ENCODE measurements at places on chromosomes 5 and 9.

DNA sequence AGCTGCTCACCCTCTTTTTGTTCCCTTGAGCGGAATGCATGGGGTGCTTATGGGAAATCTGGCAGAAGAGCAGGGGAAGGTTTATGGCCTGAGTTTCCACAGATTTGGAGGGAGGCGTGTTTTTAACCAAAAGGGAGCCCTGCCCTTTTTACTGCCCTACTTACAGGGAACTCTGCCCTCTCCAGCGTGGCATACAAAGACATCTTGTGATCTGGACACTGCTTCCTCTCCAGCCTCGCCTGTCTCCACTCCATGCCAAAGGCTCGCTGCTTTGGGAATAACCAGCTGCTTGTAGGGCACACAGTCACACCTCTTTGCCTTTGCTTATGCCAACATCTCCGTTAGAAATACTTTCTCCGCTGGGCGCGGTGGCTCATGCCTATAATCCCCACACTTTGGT is 314.2 kb downstream of the ARHGAP26 start:
- no peak for DNase-seq

DNA sequence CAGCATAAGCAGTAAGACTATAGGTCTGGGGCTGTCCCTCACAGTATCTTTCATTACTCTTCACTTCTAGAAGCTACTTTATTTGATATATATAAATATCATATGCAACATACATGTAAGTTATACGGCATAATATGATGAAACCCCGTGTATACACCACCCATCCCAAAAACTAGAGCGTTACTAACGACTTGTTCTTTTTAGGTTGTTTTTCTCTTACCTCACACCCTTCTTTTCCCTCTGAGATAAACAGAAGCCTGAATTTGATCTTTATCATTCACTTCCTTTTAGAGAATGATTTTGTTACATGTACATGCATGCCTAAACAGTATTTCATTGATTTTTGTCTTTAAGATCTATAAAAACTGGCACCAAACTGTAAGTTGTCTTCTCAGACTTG is 3.7 kb downstream of the TRMO start:
- no peak for DNase-seq

DNA sequence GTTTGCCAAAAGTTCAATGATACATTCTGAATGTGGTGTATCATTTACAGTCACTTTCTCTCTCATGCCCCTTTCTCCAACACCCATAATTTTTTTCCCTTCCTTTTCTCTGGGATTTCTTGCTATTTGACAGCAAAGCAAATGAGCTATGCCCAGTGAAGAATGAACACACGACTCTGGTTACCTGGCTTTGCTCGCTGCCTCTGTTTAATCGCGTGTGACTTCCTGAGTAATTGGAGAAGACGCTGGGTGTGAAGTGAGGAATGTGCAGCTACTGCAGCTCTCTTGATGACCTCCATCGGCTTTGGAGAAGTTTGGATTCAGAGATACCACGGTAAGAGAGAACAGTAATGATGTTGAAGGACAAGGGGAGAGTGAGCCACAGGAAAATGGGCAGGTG is 651.8 kb downstream of the KIF4B start:
- no peak for DNase-seq

DNA sequence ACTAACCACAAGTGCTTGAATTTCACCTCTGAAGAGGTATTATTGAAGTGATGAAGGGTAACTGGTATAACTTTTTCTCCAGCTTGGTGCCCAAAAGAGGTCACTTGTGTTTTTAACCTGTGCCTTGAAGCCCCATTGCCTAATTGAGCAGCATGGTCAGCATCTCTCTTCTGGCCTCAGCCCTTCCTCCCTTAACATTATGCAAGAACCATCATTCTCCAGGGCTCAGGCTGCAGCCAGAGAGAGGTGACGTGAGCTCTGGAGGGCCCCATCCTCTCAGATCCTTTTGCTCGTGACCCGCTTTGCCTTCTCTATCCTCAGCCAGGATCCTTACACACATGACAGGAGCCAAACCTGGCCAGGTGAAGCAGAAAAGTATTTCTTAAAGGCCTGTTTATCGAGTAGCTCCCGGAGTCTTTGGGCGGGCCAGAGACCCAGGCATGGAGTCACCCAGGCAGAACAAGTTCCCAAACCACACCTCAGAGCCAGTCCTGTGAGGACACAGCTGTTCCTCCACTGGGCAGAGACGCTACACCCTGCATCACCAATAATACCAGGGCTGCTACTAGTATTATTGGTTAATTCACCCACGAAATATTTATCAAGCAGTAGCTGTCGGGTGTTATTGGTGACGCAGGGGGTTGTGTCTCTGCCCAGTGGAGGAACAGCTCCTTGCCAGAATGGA is 29.6 kb upstream of the BOD1 start:
- DNase-seq, result no peak

- DNase-seq, result peak; percentile 27
Measured at GRCh38 chr5:172051643-172052339, 45.4 kb upstream of the FBXW11 start.
